NCI-H510A treated with DMSO at 0.1 percent for 48 hours (cell line): ENCODE measurements at places on chromosomes 16 and 17.

- DNase-seq, result peak; percentile 89
Measured at GRCh38 chr16:53549970-53550690, 47.1 kb upstream of the AKTIP start.

DNA sequence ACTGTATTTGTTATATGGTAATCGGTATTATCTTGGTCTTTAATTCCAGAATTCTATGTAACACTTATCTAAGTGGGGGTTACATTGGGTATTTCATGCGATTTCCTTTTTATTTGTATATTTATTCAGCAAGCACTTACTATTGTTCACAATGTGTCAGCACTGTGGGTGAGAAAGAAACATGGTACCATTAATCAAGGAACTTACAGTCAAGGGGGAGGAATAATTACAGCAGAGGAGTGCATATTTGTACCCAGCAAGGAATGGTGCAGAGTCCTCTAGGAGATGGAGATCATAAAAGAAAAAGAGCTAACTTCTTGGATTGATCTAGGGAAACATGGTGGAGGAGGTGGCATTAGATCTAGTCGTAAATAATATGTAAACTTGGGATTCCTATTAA is 117.0 kb upstream of the KCNJ16 start:
- DNase-seq, result no peak

DNA sequence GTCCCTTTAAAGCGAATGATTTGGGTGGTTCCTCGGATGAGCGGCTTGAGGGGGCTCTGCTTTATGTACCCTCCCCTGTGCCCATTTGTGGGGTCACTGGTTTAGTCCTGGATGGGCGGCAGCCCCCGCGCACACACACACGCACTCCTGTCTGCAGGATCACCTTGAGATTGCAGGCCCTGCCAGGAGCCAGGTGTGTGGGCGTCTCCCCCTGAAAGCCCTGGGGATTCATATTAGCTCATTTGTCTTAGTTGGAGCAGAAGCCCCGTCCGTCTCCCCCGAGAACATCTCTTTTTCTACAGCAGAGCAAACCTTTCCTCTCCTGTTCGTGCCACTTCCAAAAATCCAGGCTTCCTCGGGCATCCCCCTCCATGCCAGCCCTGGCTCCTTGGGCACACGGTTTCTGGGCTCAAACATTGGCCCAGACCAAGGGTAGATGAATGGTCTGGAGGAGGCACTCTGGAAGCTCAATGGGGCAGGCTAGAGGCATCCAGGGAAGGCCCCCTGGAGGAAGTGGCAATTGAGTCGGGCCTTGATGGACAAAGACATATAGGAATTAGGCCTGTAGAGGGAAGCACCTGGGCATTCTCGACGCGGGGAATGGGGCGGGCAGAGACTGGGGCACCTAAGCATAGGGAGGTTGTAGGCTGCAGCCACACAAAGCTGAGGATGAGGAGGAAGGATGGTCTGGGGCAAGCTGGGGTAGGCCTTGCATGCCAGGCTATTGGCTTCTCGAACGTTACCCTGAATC is 218.5 kb upstream of the GSE1 start:
- no peak for DNase-seq

- no peak for DNase-seq
Measured at GRCh38 chr17:50048146-50048720, 7.7 kb upstream of the ITGA3 start.

DNA sequence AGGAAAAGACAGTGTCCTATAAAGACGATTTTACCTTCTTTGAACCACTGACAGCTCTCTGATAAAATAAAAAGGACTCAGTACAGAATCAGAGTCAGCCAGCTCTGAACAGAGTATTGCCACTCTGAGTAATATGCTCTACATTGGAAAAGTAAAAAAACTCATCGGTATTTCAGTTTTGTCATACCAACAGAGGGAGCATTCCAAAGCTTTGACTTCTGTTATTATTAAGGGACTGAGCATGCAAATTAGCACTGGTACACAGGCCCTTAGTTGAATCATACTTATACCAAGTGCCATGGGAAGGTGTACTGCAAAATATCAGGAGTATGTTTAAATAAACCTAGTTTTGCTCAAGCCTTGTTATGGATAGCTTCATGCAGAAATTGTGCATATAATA is 509.0 kb upstream of the KIF2B start:
- no peak for DNase-seq

- no peak for DNase-seq
Measured at GRCh38 chr17:81124377-81124776, 40.9 kb upstream of the PVALEF start.

DNA sequence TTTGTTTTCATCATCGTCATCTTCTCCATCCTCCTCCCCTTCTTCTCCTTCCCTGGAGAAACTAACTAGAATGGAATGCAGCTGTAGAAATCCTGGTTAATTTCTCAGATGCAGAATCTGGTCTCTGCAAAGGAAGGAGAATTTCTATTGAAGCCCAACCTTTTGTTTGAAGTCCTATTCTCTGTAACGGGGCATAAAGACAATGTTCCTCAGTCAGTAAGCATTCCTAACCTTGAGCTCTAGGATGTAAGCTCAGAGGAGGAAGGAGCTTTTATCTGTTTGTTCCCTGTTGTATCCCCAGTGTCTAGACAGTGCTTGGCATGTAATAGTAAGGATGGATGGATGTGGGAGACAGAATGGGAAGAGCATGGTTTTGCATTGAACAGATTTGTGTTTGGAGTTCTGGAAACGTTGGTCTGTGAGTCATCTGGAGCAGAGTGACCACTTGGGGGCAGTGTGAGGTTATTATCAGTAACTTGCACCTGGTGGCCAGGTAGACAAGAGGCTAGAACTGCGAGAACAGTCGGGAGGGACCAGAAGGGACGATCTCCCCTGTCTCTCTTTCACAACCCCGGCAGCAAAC is 363.7 kb downstream of the SNX29 start:
- DNase-seq, result peak; percentile 52

GRCh38 chr16:26019381-26020242 is 327.9 kb downstream of the HS3ST4 start:
- peak; percentile 98 for DNase-seq

- no peak for DNase-seq
Measured at GRCh38 chr17:81510785-81511553, 1.6 kb downstream of the ACTG1 start.

- DNase-seq, result no peak
Measured at GRCh38 chr17:31310886-31311285, 3.0 kb downstream of the EVI2B start.

DNA sequence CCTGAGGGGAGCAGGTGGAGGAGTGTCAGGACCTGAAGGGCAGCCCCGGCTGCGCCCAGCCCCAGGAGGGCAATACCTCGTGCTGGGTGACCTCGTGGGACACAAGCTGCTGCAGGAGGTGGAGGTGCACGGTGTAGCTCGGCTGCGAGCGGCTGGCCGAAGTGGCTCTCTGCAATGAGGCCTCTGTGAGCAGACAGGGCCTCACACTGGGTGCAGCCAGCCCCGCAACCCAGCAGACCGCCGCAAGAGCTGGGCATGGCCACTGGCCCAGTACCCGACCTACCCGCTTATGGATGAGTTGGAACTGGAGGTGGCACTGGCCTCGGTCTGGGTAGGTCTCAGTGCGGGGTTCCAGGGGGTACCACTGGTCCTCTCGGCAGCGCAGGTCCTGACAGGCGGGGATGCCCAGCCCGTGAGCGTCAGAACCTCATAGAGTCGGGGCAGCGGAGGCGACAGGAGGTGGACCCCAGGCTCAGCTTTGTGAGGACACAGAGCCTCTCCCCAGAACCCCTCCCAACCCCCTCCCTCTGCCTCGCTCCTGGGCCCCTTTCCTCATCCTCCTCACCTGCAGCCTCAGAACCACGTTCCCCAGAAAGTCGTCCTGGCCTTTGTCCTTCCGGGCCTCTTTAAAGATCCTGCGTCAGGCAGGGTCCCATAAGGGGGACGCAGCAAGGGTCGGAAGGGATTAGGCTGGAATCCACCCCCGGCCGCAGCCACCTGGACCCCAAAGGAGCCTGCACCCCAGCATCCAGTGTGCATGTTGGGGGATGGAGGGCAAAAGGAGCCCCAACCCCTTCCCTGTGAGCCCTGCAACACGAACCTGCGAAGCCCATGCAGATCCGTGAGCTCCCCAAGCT is 4.0 kb downstream of the UNC13D start:
- DNase-seq, result no peak

- no peak for DNase-seq
Measured at GRCh38 chr16:77234611-77235010, 35.4 kb downstream of the SYCE1L start.

- DNase-seq, result peak; percentile 85
Measured at GRCh38 chr17:70168044-70168976, 1.0 kb upstream of the KCNJ2 start.

DNA sequence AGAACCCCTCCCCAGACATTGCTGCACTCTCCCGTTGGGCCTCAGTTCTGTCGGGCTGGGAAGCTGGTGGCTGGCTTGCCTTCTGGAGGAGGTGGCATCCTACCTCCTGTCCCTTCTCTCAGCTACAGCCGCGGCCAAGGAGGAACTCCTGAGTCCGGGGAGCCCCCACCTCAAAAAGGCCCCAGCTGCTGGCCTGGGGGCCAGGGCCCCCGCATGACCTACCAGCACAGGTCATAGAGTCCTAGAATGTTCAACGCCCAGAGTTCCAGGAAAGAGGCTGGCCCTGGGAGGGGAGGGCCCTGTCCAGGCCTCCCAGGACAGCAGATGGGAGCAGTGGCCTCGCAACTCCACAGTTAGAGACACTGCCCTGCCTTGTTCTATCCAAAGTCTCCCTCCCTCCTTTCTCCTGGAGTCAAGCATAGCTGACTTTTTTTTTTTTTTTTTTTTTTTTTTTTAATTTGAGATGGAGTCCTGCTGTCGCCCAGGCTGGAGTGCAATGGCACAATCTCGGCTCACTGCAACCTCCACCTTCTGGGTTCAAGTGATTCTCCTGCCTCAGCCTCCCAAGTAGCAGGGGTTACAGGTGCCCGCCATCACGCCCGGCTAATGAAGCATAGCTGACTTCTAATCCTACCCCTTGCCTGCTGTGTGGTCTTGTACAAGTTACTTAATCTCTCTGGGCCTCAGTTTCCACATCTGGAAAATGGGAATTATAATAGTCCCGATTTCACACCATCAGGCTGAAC is 7.1 kb downstream of the CARHSP1 start:
- no peak for DNase-seq
